Activated T-helper 1 cell treated with anti-CD3 and anti-CD28 coated beads, Interleukin-12 subunit alpha, Interleukin-12 subunit beta, Interleukin-2, Interleukin-4 antibody, amounts not matched to agents 30 ng/mL and 10 ng/mL and 1 ng/mL, durations not matched to agents 14 hours and 24 hours and 36 hours (primary cell): ENCODE measurements at places on chromosomes 7 and 10.

DNA sequence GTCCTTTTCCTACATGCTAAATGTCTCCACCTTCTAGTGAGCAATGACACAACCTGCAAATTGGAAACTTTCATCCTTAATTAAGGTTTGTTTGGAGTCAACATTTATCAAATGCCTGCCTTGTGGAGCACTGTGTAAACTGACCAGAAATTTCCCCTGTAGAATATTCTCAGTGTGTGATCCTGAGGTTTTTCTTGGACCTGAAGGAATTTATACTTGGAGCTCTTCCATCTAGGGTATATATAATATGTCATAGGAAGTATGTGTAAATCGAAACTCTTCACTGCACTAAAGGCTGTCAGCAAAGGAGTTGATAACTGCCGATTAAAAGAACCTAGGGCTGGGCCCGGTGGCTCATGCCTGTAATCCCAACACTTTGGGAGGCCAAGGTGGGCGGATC is 152.4 kb downstream of the NSUN6 start:
- DNase-seq = no peak

DNA sequence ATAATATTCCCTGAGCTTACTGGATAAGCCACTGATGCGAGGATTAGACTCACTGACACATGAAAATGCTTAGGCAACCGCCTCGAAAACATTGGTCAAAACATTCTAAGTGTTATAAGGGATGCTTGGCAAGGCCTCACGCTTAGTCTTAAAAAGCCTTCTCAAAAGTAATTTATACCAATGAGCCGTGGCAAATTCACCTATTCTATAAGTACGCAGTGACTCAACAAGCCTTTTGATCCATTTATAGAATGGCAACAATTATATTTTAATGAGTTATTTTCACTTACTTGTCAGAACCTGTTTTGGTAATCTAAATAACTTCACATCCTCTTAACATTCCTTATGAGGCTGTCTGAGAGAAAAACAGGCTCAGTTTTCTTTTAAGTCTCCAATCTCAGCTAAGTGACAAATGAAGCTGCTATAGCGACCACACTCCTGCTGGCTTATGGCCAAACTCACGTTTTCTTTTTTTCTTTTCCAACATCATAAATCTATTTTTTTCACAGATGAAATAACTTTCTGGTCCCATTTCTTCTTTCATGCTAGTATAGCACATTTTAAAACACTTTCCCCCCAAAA is 121.2 kb upstream of the AFAP1L2 start:
- no peak for DNase-seq

- no peak for DNase-seq
Observed at GRCh38 chr7:117775801-117776200, 97.4 kb downstream of the CTTNBP2 start.

DNA sequence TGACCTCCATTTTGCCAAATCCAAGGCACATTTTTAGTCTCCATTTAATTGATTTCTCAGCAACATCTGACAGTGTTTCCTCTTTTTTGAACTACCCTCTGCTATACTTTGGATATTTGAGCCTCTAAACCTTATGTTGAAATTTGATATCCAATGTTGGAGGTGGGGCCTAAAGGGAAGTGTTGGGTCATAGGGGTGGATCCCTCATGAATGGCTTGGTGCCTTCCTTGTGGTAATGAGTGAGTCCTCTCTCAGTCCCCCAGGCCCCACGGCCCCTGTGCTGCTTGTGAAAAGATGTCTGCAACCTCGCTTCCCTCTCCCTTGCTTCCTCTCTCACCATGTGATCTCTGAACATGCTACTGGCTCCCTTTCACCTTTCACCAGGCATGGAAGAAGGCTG is 96.8 kb upstream of the DGKB start:
- DNase-seq = no peak

GRCh38 chr7:152395112-152395511 is 40.7 kb downstream of the KMT2C start:
- no peak for DNase-seq

DNA sequence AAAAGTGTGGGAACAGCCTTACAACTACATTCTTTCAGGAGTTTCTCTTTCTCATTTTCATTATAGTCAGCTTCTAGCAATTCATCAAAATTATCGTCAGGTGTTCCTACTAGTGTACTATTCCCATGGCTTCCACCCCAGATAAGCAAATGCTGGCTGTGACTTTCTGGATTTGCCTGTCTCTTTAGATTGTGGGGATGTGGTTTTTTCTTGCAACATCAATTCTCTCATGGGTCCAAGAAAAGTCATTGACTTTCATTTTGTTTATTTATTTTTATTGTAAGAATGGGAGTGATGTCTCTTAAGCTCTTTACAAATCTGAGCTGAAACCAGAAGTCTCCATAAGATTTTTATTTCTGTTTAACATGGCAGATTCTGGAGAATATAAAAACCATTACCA is 349.7 kb upstream of the SEMA3C start:
- DNase-seq = no peak

GRCh38 chr10:132533571-132534260 is 3.9 kb upstream of the INPP5A start:
- DNase-seq = no peak

DNA sequence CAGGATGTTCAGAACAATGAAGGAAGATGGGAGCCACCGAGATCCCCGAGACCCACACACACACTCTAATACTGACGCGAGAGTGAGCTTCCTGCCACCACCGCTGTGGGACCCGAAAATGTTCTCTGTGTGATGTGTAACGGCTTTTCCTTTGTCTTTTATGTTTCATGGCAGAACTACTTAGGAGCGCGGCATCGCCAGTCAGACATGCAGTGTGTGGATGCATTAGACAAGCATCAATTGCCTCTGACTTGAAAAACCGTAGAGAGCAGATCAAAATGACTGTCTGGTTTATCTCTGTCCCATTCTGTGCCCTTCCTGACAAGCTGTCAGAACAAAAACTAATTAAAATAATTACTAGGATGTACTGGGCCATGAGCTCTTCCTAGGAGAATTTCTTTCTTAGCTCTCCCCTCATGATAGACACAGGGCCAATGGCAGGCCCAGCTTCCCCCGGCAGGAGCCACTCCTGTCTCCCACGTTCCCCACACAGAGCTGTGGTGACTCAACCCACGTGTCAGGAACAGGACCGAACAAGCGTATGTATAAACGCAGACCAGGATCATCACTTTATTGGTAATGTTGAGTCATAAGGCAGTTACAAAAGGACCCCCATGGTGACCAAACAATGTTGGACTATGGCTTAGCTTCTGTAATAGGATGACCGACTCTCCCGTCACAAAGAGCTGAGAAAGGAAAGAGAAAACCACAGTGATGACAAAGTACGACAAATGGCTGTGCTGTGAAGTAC is 705.0 kb downstream of the PARD3 start:
- DNase-seq = no peak

- DNase-seq = no peak
Observed at GRCh38 chr10:133350950-133351329, 3.8 kb downstream of the PRAP1 start.

- no peak for DNase-seq
Observed at GRCh38 chr10:87913156-87913921, 49.9 kb downstream of the PTEN start.

GRCh38 chr7:3029138-3029537 is 14.5 kb downstream of the CARD11 start:
- DNase-seq = no peak

DNA sequence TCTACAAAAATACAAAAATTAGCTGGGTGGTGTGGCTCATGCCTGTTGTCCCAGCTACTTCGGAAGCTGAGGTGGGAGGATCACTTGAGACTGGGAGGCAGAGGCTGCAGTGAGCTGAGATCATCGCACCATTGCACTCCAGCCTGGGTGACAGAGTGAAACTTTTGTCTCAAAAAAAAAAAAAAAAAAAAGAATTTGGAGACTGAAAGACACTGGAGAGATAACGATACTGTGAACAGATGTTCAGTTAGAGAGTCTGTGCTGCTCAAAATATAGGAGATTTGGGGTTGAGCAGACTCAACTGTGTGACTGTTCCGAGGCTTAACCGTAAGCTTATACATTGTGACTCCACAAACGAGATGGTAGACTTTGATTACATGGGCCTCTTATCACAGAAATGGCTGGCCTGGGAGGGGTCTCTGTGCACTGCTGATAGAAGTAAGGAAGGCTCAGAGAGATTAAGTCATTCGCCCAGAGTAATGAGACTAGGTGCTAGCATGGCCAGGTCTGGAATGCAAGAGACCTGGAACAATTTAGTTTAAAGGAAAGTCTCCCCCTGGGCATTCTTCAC is 19.4 kb downstream of the WBP1L start:
- DNase-seq = no peak

DNA sequence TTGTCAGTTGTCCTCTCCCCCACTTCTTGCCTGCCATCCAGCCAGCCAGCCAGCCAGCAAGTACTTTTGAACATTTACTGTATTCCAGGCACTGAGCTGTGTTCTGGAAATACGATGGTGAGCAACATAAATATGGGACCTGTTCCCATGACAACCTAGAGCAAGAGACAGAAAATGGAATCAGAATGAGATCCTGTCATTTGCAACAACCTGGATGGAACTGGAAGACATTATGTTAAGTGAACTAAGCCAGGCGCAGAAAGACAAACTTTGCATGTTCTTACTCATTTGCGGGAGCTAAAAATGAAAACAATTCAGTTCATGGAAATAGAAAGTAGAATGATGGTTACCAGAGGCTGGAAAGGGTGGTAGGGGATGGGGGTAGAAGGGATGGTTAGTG is 140.7 kb downstream of the ICA1 start:
- no peak for DNase-seq

DNA sequence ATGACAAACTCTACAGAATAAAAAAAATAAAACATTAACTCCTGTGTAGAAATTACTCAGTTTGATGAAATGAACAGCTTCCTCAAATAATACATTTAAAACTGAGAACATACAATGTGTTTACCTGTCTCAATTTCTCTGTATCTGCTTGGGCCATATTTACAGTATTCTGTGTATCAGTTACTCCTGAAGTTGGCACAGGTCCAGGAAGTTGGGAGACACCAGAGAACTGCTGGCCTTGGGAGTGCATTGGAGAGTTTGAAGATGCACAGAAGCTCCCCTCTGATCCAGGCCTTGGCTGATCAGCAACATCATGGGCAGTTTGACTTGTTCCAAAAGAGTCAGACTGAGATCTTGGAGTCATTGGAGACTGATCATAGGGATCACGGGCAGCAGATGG is 155.1 kb downstream of the GALNT11 start:
- DNase-seq = no peak

GRCh38 chr7:124101173-124101768 is 68.4 kb upstream of the TMEM229A start:
- DNase-seq = no peak

GRCh38 chr7:116970238-116970910 is 17.1 kb downstream of the ST7 start:
- DNase-seq = no peak

GRCh38 chr7:101676956-101677355 is 47.9 kb upstream of the MYL10 start:
- DNase-seq = no peak

GRCh38 chr7:95427914-95428516 is 6.8 kb downstream of the PON2 start:
- no peak for DNase-seq

DNA sequence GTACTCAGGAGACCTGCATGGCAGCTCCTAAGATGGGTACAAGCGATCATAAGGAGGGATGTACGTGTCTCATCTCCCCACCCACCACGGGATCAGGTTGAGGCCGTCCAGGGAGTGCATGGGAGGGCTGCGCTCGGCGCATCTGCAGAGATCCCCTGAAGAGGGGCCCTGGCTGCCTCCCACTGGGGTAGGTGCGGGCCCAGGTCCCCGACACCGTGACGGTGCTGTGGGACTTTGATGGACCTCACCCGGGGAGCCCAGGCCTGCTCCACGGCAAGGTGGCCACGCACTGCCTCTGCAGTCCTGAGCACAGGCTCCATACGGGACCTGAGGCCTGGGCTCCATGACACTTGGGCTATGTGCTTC is 12.7 kb downstream of the GET4 start:
- DNase-seq = no peak

GRCh38 chr7:7897949-7898515 is 70.6 kb upstream of the GLCCI1 start:
- no peak for DNase-seq

DNA sequence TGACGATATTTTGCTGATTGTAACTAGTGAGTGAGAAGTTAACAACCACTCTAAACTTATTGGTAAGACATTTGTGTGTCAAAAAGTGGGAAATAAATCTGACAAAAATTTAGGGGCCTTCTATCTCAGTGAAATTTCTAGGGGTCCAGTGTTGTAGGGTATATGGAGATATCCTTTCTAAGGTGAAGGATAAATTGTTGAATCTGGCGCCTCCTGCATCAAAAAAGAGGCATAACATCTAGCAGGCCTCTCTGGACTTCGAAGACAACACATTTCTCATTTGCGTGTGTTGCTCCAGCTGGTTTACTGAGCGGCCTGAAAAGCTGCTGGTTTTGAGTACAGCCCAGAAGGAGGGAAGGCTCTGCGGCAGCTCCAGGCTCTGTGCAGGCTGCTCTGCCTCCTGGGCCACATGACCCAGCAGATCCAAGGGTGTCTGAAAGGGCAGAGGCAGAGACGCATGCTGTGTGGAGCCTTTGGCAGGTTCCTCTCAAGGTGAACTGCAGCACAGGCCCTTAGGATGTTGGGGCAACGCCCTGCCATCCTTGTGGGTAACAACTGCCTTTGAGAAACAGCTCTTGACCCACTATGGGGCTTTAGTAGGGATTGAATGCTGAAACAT is 72.4 kb downstream of the LMBR1 start:
- DNase-seq = no peak

DNA sequence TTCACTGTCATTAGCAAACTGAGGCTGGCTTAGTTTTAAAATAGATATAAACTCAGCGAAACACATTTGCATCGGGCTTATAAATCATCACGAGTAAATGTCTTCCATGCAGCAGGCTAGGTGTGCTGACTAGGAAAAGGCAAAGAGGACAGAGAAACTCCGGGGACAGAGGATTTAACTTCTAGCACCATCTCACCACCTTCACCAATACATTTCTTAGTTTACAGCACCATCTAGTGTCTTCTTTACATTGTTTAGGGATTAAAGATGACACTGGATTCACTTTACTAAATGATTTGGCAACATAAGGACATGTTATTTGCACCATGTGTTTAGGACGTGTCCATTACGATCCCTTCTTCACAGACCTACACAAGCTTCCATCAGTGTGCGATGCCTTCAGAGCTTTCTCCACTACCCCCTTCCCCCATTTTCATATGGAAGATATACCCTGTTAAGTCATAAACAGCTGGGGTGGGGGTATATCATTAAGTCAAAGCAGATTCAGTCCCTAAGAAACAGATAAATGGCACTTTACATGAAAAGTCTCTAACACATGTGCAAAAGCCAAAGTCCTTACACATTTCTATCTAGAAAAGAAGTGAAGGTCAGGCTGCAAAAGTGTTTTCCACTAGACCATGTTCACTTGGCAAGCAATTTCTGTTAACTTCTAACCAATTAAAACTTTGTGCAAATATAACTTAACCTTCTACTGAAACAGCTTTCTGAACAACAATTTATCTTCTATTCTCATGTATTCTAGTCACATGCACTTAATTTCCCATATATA is 103.3 kb downstream of the GRB10 start:
- no peak for DNase-seq

DNA sequence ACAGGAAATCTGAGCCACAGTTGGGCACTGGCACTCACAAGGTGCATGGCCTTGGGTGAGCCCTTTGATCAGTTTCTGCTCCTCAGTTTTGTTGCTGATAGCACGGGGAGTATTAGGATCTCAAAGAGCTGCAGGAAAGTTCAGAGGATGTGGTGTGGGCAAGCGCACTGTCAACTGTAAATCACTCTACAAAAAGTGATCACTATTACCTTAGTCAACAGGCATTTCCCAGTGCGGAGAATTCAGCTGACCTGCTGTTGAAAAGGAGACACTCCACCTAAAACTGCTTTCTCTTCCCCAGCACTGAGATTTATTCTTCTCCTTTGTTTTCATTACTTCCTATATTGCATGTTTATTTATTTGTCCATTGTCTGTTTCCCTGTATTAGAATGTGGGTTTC is 331.0 kb downstream of the PRPF18 start:
- no peak for DNase-seq
